Epithelial cell of esophagus (primary cell): ENCODE measurements at places on chromosomes 5 and 9.

DNA sequence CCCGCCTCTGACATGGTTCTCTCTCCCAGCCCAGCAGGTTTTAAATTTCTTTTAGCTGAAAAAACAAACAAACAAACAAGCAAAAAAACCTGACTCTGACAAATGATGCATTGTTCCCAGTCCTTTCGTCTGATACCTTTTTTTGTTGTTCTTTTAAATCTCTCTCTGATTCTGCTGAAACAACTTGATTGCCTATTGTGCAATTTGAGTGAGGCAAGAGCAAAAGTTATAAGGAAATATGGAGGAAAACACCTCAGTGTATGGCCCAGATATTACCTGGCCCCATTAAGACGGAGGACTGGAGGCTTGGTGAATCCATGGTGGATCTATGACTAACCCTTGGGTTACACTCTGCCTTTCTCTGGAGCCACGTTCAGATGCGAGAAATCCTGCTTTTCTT is 164.0 kb downstream of the MELK start:
- DNase-seq = no peak

GRCh38 chr5:665956-666711 is 27.0 kb downstream of the TPPP start:
- DNase-seq = no peak

GRCh38 chr5:90308787-90309585 is 100.6 kb downstream of the CETN3 start:
- no peak for DNase-seq

GRCh38 chr5:159104051-159104651 is 4.4 kb upstream of the EBF1 start:
- DNase-seq = peak; percentile 27

DNA sequence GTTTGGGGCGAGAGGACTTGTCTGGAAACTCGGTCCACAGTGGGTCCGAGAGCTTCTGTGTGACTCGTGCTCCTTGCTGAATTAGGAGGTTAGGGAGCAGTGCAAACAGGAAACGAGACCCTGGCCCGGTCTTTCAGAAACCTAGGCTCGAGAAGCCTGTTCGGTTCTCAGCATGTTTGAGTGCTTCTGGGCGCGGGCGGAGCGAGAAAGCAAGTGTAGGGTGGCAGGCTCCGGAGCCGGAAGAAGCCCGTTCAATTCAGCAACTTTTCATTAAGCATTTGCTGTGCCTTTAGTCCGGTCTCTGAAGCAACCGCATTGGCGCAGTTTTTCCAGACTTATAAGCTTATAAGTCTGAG is 547 bp downstream of the CLTA start:
- DNase-seq = peak; percentile 44
